ENCODE measurements at places on chromosomes 7 and 10.

GRCh38 chr7:159030490-159031134, 114.1 kb downstream of the VIPR2 start:
- DNase-seq, result no peak

DNA sequence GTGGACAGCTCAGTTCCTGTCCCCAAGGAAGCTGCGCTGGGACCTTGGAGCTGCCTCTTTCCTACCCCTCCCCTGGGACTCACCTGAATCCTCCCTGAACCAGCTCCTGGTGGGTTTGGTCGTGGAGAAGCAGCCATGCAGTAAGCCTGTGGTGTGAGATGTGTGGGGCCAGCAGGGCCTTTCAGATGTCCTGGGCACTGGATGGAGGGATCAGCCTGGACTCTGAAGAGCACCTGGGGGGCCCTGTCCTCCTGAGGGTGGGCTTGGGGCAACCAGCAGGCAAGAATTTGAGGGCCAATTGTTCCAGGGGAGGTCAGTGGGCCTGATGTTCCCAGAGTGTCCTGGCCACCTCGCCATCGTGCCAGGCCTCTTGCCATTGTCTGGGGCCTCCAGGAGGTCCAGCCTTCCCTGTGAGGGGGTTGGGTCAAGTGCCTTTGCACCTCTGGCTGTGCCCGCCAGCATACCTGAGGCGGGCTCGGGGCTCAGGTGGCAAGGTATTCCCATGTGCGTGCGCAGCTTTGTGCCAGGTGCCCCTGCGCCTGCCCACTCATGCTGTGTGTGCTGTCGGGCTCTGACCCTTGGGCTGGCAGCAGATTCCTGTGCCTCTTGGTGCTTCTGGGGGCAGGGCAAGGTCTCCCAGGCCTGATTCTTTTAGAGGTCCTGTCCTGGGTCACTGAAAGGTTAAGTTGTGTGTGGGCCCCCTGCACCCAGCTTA, 7.3 kb downstream of the TRIM8 start:
- DNase-seq, result no peak

DNA sequence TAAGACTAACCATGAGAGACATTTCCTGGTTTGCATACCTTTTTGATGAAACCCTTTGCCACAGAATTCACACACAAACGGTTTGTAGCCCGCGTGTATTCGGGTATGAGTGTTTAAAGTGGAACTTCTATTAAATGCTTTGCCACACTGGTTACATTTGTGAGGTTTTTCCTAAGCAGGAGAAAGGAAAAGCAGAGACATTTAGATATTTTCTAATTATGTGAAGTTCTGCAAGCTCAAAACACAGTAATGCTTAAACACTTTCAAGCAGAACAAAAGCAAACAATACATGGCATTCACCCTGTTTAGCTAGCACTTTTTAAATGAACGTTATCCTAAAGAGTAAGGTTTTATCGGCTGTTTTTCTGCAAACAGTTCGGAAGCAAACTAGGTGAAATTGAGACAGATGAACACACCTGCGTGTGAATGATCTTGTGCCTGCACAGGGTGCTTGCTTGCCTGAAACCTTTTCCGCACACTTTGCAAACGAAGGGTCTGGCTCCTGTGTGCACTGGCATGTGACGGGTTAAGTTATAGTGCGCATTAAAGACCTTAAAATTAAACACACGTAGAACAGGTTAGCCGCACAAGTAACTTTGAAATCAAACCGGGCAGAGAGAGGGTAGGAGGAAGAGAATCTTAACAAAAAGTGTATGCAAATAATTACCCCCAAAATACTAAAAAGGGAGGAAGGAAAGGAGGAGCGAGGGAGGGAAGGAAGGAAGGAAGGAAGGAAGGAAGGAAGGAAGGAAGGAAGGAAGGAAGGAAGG, 1.6 kb downstream of the FEZF1 start:
- DNase-seq, result no peak

- no peak for DNase-seq
These were observed 2.6 kb upstream of the C10orf120 start for GRCh38 chr10:122702275-122702674.

DNA sequence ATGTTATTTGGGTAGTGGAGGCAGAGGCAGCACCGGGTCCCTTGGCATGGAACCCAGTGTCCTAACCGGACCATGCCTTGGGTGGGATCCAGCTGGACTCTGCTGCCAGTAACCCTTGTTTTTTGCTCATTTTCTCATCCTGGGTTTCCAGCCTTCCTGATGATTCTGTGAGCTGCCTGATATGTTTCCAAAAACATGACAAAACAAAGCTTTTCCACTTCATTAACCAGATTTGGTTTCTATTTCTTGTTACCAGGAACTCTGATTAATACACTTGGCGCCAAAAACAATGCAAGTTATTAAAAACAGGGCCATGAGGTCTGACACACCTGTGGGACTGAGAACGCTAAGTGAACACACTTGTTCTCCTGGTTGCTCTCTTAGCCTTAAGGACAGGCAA, 32.8 kb upstream of the DLG5 start:
- no peak for DNase-seq

All from LNCaP clone FGC (cell line).